ENCODE measurements at places on chromosomes 12 and 14. TPM values are rescaled to one million over a fixed set of nuclear protein-coding genes. Genes with fewer than 3 reads are reported as not detected.

TMED8 gene
- 2.0 TPM for polyA plus RNA-seq

GPR135 gene
- 0.52 TPM for polyA plus RNA-seq

PRB2 gene
- not detected for polyA plus RNA-seq

SLCO1B1 gene
- polyA plus RNA-seq, result not detected

CLEC7A gene
- 7.3 TPM for polyA plus RNA-seq

LMNTD1 gene
- polyA plus RNA-seq, result not detected

FOXA1 gene
- 10.1 TPM for polyA plus RNA-seq

LHX5 gene
- polyA plus RNA-seq, result not detected

RDH12 gene
- polyA plus RNA-seq, result 8.0 TPM
